ENCODE measurements at places on chromosomes 3 and 15.

- no peak for DNase-seq
Measured at GRCh38 chr3:154778057-154778456, 302.1 kb upstream of the MME start.

DNA sequence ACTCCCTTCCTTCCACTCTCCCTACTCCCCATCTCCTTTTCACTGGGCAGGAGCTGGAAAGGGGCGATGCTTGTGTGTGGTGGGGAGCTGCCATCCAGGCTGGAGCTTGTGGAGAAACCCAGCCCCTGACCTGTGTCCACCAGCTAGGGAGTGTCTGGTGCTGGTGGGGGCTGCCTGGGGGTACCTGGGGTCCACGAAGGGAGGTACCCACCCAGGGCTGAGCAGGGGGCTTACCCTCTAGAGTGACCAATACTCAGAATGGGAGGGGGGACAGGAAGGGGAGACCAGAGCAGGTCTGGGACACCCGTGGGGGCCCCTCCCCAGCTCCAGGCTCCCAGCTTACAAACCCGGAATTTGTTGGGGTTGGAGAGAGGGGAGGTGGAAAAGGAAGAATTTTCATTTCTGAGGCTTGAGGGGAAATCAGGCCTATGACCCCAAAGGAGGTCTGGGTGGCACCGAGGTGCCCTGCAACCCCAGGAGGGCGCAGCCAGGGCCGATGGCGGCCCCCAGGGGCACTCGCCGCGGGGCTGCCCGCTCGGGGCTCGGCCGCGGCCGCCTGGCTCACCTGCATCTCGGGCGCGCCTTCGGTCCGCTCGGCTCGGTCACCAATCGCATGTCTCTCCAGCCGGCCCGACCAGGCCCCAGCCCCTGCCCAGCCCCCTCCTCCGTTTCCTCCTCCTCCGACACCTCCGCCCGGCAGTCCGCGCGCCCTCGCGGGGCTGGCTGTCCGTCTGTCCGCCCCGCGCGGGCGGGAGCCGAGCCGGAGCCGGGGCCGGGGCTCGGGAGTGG, 773 bp downstream of the LINGO1 start:
- DNase-seq = no peak

DNA sequence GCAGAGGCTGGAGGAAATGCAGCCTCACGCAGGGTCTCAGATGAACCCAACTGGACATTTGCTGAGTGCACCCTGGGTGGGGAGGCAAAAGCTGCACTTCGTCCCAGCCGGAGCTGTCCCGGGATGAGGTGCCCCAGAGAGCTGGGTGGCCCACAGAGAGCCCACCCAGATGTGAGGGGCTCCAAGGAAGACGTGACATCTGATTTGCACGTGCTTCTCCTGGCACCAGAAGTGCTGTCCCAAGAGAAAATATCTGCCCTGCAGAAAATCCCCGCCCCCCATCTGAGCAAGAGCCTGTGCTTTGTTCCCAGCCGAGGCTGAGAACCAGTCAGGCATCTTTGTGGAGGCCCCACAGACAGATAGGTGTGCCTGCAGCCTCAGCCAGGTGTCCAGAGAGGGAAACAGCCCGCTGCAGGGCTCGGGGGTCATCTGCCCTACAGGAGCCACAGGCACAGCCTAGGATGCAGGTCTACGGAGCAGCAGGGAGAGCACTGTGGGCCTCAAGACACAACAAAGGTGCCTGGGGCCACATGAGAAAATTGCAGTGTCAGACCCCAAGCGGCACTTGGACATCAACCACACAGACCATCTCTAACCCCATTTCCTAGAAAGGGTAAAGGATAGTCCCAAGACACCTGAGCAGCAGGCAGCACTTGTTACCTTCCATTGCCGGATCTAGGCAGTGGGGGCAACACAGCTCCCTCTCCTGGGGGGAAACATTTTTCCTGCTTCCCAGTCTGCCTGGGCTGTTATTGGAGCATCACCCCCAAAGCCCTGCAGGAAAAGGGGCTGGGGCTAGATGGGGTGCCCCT, 5.8 kb downstream of the TMIE start:
- DNase-seq = no peak

- DNase-seq = no peak
Measured at GRCh38 chr3:116386168-116386567, 59.1 kb downstream of the LSAMP start.

- no peak for DNase-seq
Measured at GRCh38 chr15:81728726-81729125, 317.1 kb downstream of the MEX3B start.

- DNase-seq = no peak
Measured at GRCh38 chr15:39934397-39935071, 619 bp downstream of the EIF2AK4 start.

DNA sequence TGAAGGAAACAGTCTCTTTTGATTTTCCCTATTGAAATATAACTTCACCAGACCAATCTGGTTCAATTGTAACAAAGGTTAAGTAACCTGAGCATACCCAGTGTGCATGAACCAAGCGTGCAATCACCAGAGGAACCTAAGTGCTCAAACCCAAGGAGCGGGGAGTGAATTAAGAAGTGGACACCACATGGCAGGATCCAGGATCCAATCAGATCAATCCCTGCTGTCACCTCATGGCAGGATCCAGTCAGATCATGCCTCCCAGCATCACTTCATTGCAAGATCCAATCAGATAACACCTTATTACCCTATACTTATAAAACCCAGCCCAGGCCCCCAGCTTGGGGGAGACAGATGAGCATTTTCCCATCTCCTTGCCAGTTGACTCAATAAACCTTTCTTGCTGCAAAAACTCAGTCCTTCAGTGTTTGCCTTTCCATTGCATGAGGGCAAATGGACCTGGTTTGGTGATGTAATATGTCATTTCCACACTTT, 38.9 kb upstream of the RNU6-1 start:
- no peak for DNase-seq

GRCh38 chr3:115500795-115501194, 122.5 kb upstream of the GAP43 start:
- no peak for DNase-seq

- no peak for DNase-seq
Measured at GRCh38 chr3:8576841-8577571, 67.6 kb downstream of the SSUH2 start.

GRCh38 chr3:186466391-186466974, 77.7 kb downstream of the CRYGS start:
- DNase-seq = no peak

DNA sequence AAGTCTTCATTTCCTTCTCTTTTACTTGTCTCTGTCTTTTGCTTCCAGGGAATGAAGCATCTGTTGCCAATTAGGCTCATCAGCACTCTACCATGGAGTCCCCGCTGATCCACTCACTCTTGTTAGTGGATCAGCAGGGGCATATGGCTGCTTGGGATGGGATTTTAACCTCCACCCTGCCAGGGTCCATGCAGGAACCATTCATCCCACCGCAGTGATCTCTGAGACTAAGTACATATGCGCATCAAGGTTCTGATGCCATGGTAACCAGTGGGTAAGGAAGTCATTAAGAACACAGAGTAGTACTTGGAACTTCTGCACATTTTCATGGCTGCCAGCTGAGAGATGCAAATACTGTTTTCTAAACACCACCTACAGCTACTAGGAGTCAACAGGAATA, 374.0 kb upstream of the ALCAM start:
- DNase-seq = no peak

DNA sequence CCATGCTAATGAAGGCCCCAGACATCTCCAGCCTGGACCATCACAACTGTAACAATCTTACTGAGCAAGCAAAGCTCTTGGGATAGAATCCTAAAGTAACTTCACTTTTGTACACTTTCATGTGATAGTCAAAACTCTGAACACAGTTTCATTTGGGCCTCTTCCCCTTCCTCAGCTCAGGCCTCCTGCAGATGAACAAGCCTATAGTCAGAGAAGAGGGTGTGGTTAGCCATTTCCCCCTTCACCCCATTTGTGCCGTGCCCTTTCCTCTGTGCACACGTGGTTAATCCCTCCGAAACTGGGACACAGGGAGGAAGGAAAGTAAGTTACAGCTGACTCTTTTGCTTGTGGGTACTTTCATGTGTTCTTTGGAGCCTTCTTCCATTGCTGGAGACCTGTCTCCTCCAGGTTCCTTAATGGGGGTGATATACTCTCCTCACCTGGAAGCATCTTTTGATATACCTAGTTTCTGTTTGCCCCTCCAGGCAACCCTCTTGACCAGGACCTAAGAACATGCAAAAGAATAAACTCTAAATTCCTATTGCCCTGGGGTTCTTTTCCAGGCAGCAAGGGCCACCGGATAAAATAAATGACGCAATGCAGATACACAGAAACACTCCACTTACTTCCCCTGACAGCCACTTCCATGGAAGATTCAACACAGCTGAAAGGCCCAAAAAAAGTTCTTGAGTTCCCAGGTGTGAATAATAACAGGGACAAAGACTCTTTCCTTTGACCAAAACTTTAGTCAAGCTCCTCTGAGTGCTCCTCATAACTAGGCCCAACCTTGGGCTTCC, 29.6 kb upstream of the CSTA start:
- no peak for DNase-seq

- DNase-seq = no peak
Measured at GRCh38 chr3:179651687-179652446, 973 bp upstream of the USP13 start.

DNA sequence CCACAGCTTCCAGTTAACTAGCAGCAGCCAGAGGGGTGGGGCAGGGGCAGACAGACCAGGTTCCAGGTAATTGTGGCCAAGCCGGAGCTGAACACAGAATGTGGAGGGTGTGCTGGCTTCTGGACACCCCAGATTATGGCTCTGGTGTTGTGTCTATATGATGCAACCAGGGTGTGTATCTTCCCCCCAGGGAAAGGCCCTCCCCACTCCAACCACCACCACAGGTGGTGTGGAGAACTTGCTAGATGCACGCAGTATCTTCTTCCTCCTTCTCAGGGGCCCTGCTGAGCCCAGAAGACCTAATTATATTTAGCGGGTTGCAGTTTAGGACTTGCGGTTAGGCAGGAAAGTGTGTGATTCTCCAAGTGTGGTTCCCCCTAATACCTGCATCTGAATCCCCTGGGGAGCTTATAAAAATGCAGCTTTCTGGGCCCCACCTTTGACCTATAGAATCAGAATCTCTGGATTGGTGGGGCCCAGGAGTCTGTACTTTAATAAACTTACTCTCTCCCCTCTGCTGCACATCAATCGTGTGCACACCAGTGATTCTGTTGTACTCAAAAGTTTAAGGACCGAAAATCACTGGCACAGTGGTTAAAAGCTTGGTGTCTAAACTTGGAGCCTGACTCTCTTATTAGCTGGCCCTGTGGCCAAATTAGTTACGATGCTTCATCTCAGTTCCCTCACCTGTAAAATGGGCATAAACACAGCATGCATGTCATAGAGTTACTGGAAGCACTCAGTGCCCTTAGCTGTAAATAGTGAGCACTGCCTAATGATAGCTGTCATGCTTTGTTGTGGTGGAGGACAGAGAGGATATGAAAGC, 379.1 kb upstream of the PROK2 start:
- DNase-seq = no peak

DNA sequence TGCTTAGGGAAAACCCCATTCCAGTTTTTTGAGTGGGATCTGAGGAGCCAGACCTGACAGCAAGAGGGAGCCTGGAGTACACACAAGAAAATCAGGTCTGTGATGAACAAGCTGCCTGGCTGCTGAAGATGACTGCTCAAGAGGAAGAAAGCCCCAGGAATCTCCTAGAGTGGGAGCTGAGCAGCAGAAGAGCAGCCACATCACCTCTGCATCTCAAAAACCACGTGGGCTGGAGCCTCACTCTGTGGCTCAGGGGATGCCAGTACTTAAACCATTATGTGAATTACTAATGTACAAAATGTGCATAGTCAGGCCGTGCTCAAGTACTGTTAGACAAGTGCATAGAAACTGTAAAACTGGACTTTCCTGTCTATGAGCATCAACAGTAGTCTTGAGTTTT, 52.4 kb downstream of the SLC9A9 start:
- DNase-seq = no peak

GRCh38 chr15:98422130-98422478, 226.2 kb upstream of the IGF1R start:
- no peak for DNase-seq

DNA sequence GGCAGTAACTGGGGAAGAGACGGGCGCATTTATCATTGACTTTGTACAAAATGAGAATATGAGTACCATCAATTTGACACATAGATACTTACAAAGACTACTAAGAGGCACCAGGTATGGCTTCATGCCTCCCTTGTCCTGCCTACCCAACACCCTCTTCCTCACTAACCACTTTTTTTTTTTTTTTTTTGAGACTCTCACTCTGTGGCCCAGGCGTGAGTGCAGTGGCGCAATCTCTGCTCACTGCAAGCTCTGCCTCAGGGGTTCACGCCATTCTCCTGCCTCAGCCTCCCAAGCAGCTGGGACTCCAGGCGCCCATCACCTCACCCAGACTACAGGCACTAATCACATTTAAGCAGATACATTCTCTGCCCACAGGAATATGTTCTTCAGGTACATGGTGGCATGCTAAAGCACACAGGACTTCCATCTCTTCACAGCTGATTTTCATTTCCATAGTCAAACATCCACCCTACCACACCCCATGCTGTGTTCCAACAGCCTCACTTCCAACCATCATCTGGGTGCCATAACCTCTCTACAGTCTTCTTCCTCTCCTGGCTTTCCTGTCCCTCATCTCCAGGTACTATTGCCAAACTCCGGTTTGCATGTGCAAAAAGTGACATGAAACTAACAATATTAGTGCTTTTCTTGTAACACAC, 41.7 kb downstream of the RAB27A start:
- no peak for DNase-seq

DNA sequence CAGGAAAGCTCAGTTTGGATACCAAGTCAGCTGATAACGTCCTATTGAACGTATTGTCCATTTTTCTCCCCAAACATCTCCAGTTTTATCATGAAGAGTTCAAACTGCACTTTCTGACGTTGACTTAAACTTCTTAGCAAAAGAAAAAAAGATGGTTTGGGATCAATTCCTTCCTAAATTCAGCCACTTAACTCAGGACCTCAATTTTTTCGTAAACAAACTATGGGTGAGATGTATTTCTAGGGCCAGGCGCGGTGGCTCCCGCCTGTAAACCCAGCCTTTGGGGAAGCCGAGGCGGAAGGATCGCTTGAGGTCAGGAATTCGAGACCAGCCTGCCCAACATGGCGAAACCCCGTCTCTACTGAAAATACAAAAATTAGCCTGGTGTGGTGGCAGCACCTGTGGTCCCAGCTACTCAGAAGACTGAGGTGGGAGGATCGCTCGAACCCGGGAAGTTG, 464 bp upstream of the MRPS25 start:
- DNase-seq = no peak

DNA sequence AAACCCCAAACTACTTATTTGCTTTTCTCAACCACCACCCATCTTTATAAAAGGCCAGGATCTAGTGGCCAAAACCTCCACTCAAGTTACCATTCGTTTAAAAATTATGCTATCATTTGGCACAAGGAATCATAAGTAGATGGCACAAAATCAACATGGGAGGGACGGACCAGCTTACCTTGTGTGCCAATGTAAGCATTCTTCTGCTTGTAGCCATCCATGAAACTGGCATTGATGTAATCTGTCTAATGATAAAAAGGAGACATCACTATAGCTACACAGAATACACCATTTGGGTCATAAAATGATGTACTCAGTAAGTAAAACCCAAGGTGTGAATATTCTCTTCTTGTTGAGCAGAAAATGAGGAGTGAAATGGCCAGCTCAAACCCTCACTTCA, 28.2 kb upstream of the SIN3A start:
- DNase-seq = no peak

GRCh38 chr3:37174532-37175126, at the start of gene LRRFIP2:
Gene LRRFIP2 (minus strand): TSS chr3:37174582. CDS start chr3:37148983, 25,599 bp downstream.
- DNase-seq = no peak

- no peak for DNase-seq
Measured at GRCh38 chr3:37712918-37713817, 148.5 kb upstream of the CTDSPL start.

GRCh38 chr3:48561045-48561736, 2.4 kb downstream of the UCN2 start:
- DNase-seq = no peak

- no peak for DNase-seq
Measured at GRCh38 chr3:36455406-36455805, 75.1 kb downstream of the STAC start.

All from NCI-H1105 treated with DMSO at 0.1 percent for 48 hours (cell line).